Common myeloid progenitor, CD34-positive (primary cell): ENCODE measurements at places on chromosomes 1 and 21.

- no peak for DNase-seq
Observed at GRCh38 chr21:39055167-39055767, 128.0 kb downstream of the PSMG1 start.

GRCh38 chr1:172662464-172663109 lies 3.7 kb downstream of the FASLG start:
- peak; percentile 94 for DNase-seq

DNA sequence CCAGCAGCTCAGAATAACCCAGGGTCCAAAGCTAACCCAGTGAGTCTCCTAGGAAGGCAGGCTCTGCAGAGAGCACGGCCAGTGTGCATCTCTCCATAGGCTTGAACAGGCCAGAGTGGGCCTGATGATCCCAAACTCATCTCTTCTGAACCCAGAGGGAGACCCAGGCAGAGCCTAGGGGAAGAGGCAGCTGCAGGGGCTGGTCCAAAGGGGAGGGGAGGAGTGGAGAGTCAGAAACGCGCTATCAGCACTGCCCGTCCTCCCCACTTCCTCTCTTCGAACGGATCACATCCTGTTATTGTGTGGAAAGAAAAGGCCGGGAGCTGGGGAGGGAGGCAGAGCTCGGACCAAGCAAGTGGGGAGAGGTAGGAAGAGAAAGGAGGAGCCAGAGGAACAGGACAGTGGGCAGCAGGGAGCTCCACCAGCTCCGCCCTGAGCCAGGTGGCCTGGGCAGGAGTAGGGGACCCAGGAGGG lies 20.2 kb downstream of the TAL1 start:
- DNase-seq, result peak; percentile 67

DNA sequence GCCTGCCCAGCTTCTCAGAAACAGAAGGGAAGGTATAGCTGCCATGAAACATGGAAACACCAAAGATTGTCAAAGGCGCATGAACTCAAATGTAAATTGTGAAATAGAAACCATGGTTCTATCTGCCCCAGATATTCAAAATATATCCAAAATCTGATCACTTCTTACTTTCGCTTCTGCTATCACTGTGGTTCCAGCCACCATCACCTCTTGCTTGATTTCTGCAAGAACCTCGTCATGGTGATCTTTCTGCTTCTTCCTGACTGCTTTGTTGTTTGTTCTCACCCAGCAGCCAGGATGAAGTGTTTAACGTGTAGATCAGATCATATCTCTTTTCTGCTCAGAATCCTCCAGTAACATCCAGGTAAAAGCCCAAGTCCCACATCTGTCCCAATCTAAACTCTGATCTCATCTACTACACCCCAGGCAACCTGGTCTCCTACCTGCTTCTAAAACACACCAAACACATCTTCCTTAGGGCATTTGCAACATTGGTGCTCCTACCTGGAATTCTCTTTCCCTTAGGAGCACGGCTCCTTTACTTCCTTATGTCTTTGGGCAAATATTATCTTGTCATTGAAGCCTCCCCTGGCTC lies 10.5 kb upstream of the LMO4 start:
- no peak for DNase-seq

GRCh38 chr1:17013491-17014320 lies 2.0 kb upstream of the ATP13A2 start:
- peak; percentile 84 for DNase-seq
